ENCODE measurements at places on chromosomes 5 and 9.

GRCh38 chr5:132771503-132771998 lies 5.5 kb downstream of the SEPTIN8 start:
- DNase-seq = no peak

DNA sequence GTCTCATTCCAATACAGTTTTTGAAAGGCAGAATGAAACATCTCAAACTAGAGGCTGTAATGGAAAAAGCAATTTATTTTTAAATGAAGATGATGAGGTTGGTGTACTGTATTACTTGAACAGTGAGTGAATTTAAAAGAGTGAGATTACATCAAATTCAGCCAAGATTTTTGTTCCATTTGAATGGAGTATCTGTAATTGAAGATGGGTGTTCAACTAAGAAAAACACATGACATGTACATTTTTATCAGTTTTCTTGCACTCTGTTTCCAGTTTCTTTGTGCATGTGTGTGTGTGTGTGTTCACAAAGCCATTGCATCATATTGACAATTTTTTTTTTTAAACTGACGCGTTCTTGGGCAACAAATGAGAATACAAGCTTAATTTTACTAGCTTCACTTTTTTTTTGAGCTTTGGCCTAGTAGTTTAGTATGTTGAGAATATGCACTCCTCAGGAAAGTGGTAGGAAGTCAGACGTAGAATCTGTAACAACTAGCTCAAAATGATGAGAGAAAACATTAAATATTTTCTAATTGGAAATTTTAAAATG lies 243.5 kb downstream of the MAST4 start:
- no peak for DNase-seq

DNA sequence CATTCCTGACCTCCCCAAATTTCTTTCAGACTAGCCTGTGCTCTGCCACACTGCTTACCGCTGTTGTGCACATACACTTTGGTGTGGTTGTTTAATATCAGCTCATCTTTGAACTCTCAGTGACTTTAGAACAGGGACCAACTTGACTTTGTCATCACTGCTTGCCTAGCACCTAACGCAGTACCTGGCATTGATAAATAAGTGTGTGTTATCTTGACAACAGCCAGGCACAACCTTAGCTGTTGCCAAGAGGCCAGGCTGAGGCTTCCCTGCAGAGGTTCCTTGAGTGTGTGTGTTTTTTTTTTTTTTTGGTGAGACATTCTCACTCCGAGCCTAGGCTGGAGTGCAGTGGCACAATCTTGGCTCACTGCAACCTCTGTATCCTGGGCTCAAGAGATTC lies 41.0 kb upstream of the SLC28A3 start:
- no peak for DNase-seq

- no peak for DNase-seq
Observed at GRCh38 chr5:9431496-9432258, 114.2 kb downstream of the SEMA5A start.

GRCh38 chr9:115691693-115692092 lies 461.9 kb upstream of the PAPPA start:
- DNase-seq = no peak

- peak; percentile 64 for DNase-seq
Observed at GRCh38 chr5:141637123-141637766, 448 bp downstream of the RELL2 start.

DNA sequence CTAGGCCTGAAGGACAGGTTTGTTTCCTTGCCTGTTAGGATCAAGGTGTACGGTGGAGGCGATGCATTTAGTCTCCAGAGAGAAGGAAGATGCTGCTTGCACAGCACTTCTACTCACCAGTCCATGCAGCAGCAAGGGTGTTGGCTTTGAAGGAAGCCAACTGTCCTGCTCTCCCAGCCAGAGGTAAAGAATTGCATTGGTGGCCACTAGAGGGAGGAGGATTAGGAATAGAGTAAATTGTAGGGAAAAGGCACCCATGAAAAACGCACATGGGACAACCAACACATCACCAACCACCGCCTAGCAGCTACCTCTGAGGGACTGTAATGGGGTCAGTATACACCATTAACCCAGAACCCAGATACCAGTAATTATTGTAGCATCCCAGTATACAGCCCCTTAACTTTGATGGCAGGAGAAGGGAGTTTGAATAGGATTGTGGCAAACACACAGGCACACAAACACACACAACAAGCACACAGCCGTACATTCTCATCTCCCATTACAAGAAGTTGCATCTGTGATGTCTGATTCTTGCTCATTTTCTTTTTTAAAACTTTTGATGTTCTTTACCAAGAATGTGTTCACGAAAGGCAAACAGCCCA lies 267.7 kb downstream of the ADAMTS6 start:
- no peak for DNase-seq

DNA sequence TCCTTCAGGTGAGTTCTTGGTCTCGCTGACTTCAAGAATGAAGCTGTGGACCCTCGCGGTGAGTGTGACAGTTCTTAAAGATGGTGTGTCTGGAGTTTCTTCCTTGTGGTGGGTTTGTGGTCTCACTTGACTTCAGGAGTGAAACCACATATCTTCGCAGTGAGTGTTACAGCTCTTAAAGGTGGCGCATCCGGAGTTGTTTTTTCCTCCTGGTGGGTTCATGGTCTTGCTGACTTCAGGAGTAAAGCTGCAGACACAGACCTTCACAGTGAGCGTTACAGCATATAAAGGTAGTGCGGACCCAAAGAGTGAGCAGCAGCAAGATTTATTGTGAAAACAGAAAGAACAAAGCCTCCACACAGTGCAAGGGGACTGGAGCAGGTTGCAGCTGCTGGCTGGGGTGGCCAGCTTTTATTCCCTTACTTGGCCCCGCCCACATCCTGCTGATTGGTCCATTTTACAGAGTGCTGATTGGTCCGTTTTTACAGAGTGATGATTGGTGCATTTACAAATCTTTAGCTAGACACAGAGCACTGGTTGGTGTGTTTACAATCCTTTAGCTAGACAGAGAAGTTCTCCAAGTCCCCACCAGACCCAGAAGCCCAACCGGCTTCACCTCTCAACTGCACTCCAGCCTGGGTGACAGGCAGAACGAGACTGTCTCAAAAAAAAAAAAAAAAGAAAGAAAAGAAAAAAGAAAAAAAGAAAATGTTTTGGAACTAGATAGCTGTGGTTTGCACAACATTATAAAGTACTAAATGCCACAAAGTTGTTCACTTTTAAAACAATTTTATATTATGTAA lies 9.1 kb upstream of the ERMP1 start:
- peak; percentile 56 for DNase-seq

DNA sequence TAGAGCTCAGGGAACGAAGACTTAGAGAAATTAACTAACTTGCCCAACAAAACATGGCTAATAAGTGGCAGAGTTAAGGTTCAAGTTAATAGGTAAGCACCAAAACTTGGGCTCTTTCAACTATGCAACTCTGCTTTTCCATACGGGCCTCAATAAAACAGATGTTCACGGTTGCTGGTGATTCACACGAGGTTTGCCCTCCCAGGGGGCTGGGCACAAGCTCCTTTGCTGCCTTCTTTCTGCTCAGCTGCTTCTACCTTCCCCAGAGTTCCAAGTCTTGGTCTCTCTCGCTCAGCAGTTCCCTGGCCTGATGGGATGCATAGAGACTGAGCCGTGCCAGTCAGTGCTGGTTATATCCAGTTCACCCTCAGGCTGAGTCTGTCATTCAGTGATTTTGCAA lies 217.9 kb downstream of the SREK1 start:
- DNase-seq = no peak

DNA sequence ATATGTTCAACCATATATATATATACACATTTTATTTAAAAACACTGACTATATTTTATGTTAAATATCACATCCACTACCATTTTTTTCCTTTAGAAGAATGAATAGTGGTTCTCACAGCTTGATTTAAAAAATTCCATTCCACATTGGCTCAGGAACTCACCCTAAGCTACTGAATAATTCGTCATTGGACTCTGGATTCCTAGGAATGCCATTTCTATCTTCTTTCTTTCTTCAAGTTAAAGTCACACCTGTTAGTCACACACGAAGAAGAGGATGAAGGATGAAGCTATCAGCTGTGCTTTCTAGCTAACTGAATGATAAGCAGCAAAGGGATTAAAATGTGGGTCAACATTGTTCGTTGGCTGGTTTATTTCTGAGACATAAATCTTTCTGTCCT lies 7.9 kb downstream of the ELOVL7 start:
- DNase-seq = no peak

- no peak for DNase-seq
Observed at GRCh38 chr9:114363424-114363823, 24.4 kb downstream of the AKNA start.

DNA sequence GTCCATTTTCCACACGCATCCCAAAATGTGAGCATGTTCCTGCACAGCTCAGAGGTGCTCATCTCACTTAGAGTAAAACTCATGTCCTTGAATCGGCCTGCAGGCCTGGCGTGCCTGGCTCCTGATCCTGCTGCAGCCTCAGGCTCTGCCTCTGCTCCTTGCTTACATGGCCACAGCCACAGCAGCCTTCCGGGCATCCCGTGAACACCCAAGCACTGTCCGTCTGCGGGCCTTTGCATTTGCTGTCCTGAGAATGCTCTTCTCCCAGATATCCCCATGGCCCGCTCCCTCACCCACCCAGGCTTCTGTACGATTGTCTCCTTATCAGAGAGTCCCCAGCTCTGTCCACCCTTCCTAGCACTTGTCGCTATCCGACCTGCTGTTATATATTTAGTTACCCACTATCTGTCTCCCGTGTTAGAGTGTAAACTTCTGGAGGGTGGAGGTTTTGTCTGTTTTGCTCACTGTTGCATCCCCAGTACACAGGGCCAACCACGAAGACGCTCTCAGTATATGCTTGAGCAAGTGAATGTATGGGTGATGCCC lies 21.9 kb downstream of the FGF18 start:
- DNase-seq = no peak

GRCh38 chr9:37031902-37032301 lies 2.2 kb downstream of the PAX5 start:
- no peak for DNase-seq

GRCh38 chr9:127753148-127753547 lies 18.1 kb upstream of the TOR2A start:
- DNase-seq = no peak

GRCh38 chr5:57211039-57211438 lies 37.2 kb downstream of the GPBP1 start:
- no peak for DNase-seq

DNA sequence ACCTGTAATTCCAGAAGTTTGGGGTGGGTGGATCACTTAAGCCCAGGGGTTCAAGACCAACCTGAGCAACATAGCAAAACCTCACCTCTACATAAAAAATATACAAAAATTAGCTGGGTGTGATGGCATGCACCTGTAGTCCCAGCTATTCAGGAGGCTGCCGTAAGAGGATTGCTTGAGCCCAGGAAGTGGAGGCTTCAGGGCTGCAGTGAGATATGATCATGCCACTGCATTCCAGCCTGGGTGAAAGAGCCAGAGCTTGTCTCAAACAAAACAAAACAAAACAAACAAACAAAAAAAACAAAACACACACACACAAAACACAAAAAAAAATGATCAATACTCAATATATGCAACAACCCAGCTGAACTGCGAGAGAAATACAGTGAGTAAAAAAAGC lies 29.5 kb upstream of the TRIM14 start:
- no peak for DNase-seq

DNA sequence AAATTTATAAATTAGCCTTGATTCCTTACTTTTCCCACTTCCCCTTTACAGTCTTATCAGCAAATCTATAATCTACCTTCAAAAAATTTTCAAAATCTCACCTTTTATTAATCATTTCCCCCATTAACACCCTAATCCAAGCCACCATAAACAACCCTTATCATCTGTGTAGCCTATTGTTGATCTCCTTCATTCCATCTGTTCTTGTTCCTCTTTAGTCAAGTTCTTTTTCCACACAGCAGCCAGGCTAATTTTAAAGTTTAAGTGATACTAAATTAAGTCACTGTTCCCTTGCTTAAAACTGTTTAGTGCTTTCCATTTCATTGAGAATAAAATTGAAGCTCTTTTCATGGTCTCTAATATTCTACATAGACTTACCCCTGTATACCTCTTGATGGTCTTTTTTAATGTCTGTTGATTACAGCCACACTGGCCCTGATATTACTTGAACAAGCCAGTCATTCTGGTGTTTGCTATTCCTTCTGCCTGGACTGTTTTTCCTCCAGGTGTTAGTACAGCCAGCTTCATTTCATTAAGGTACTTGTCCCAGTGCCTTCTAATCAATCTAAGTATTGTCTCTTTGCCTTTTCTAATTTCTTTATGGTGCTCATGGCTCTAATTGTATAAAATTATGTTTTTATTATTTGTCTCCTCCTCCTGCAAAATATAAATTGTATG lies 31.1 kb downstream of the GPR151 start:
- no peak for DNase-seq

DNA sequence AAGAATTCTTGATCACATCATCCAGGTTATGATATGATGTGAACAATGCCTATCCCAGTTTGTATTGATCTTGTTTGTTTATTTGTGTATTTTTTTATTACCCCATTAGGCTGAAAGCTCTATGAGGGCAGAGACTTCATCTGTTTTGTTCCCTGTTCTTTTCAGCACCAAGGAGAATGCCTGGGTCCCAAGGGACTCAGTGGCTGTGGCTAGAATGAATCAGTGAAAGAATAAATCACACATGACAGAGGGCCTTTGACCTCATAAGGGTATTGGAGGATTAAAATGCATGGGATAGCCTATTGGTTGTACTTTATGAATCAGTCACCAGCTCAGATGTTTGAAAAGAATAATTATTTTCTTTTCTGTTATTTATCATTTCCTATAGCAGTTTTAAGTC lies 292.2 kb downstream of the GAS1 start:
- no peak for DNase-seq

GRCh38 chr5:4124221-4124970 lies 528.8 kb downstream of the IRX1 start:
- DNase-seq = no peak

GRCh38 chr9:109966643-109967368 lies 186.8 kb downstream of the PALM2AKAP2 start:
- no peak for DNase-seq

DNA sequence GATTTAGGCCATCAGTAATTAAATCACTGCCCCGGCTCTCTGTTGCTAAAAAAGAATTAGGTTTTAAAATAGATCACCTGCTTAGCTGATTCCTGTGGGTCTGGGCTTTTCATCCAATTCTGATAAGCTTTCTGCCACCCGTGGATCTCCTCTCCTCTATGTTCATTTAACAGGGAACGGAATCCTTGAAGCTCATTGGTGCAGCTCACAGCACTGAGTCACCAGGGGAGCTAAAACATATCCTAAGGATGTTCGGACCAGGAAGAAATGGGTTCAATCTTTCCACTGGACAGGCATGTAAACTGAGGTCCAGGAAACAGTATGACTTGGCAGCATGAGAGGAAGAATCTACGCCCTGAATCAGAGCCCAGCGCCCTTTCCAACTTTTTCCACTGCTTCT lies 267.1 kb upstream of the GRIA1 start:
- DNase-seq = no peak

GRCh38 chr5:151298063-151298855 lies 5.3 kb downstream of the SLC36A3 start:
- DNase-seq = no peak
